ENCODE measurements at places on chromosomes 13 and 19. TPM values are rescaled to one million over a fixed set of nuclear protein-coding genes. Genes with fewer than 3 reads are reported as not detected.

- no peak for DNase-seq
Measured at GRCh38 chr19:41223431-41224234, 4.6 kb downstream of the AXL start.

DNA sequence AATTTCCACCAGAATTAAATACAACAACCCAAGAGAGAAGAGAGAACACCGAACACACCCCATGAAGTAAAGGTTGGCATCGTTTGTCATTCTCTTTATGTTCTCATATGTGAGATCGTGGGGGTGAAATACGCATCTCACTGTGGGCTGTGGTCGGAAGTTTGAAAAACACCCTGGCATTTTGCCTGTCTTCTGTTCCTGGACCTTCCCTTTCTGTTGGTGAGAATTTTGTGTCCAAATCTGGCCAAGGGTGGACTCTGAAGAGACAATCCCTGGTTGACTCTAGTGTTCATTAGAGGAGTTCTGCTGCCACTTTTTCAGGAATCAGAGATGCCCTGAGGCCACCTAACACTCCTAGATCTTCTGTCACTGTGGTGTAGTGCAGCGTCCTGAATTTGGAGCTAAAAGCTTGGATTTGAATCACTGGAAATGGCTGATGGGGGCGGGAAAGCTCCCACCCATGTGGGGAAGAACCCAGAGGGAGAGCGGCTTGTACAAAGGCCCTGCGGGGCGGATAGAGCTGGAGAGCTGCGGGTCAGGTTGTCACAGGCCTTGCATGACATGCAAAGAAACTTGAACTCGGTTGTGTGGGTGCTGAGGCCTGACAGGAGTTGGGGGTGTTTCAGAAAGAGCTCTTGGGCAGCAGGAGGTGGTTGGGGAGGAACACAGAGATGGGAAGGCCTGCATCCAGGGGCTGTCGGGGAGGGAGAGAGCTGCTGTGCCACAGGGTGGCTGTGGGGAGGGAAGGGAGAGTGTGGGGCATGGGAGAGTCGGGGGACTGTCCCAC is 11.1 kb upstream of the SPATA13 start:
- no peak for DNase-seq

DNA sequence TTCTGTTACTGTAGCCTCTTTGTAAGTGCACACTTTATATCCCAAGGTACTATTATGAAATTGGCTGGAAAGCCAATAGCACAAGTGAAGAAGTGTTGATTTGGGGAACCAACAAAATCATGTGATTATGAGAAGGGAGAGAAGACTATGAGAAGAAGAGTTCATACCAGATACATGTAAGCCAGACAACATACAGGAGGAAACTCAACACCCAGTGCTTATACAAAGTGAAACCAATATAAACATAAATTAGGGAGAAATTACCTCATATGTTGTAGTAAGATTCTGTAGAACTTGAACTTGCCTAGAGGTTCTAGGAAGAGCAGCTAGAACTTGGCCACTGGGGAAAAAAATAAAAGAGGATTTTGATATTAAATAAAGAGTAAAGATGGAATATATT is 17.4 kb downstream of the CPB2 start:
- no peak for DNase-seq

The RGCC gene
- 61.8 TPM for polyA plus RNA-seq

GRCh38 chr13:113655346-113656002 is 2.5 kb downstream of the ATP4B start:
- no peak for DNase-seq

The CCDC169 gene
- polyA plus RNA-seq, result 0.35 TPM

The KLK4 gene
- polyA plus RNA-seq, result not detected

The RCBTB1 gene
- polyA plus RNA-seq, result 6.1 TPM

GRCh38 chr13:99692854-99693253 is 191.6 kb downstream of the TM9SF2 start:
- DNase-seq, result no peak

DNA sequence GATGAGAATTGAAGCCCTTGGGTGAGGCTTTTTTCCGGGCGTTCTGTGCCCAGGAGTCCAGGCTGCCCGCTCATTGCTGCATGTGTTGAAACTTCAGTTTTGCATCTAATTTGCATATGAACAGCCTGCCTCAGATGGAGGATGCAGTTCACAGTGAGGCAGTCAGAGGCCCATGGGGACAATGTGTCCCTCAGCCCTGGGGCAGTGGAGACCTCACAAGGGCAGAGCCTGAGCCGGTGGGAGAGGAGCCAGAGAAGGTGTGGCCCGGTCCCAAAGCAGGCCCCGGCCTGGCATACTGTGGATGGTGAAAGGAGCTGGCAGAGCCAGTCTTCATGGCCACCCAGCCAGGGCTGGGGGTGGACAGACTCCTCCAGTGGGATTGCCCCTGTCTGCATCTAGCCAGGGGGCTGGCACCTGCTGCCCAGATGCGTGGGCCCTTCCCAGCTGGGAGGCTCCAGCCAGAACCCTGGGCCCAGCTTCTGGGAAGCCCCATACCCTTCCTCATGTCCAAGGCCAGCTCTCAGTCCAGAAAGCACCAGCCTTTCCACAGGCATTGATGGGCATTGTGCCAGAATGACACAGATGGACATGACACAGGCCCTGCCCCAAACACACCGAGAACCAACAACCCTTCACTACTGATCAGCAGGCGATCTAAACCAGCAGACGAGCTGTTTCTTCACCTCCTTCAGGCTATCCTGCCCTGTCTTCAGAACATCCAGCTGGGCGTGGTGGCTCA is 32.9 kb upstream of the KCTD15 start:
- DNase-seq, result no peak

GRCh38 chr19:7083076-7083956 is 13.8 kb downstream of the ZNF557 start:
- DNase-seq, result no peak

- no peak for DNase-seq
Measured at GRCh38 chr19:19160461-19161035, 9.5 kb downstream of the MEF2B start.

DNA sequence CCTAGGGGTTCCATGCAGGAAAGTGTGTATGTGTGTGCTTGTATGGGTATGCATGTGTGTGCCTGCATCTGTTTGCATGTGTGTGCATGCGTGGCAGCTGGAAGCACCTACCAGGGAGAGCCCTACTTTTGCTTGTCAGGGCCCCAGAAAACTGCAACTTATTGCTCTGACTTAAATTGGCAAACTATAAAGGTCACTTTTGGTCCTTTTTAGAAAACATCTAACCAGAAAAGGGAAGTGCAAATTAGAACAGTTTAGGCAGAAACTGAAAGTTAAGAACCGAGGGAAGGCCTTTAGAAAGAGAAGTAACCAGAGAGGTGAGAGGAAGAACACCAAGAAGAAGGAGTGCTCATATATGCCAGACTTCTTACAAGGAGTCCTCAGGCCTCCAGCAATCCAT is 32.5 kb downstream of the DLEU7 start:
- no peak for DNase-seq

The PTGIR gene
- polyA plus RNA-seq, result 8.5 TPM

DNA sequence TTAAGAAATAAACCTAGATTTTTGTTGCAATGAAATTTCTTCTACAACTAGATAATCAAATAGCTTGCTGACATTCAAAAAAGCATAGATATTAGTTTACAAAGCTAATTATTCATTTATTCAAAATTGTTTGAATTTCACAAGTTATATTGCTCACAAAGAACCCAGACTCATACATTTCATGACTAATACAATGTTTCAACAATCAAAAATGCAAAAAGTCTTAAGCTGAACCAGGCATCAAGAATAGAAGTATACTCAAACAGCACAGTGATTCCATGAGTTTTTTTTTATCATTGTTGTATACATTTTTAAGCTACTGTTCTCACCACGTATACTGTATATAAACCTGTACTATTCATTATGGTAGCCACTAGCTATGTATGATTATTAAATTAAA is 51.0 kb downstream of the DIAPH3 start:
- no peak for DNase-seq

GRCh38 chr13:34765446-34766180 is 176.5 kb upstream of the NBEA start:
- no peak for DNase-seq

The FCAR gene
- not detected for polyA plus RNA-seq

The RASAL3 gene
- polyA plus RNA-seq, result 1.6 TPM

The NANOS3 gene
- 0.41 TPM for polyA plus RNA-seq

DNA sequence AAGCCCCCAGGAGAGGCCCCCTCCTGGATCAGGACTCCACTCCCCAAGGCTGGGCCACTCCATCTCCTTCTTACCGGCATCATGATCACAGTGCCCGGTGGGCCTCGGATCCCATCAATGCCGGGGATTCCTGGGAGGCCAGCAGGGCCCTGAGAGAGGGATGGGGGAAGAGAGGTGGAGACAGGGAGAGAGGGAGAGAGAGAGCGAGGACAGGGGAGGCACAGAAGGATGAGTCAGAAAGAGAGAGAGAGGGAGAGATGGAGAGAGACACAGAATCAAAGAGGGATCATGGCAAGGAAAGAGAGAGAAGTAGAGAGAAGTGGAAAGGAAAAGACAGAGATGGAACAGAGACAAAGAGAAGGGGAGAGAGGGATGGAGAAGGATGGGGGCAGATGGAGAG is 13.8 kb downstream of the COL5A3 start:
- DNase-seq, result no peak

GRCh38 chr13:91368101-91368500 is 20.6 kb downstream of the MIR17HG start:
- DNase-seq, result no peak
